RWPE1 (cell line): ENCODE measurements at places on chromosomes 6 and 20.

GRCh38 chr20:21368791-21369190 is 28.5 kb downstream of the NKX2-4 start:
- no peak for DNase-seq

- no peak for DNase-seq
Measured at GRCh38 chr6:45486736-45487135, 109.0 kb upstream of the SUPT3H start.

GRCh38 chr6:40302856-40303454 is 284.2 kb downstream of the LRFN2 start:
- DNase-seq = no peak

DNA sequence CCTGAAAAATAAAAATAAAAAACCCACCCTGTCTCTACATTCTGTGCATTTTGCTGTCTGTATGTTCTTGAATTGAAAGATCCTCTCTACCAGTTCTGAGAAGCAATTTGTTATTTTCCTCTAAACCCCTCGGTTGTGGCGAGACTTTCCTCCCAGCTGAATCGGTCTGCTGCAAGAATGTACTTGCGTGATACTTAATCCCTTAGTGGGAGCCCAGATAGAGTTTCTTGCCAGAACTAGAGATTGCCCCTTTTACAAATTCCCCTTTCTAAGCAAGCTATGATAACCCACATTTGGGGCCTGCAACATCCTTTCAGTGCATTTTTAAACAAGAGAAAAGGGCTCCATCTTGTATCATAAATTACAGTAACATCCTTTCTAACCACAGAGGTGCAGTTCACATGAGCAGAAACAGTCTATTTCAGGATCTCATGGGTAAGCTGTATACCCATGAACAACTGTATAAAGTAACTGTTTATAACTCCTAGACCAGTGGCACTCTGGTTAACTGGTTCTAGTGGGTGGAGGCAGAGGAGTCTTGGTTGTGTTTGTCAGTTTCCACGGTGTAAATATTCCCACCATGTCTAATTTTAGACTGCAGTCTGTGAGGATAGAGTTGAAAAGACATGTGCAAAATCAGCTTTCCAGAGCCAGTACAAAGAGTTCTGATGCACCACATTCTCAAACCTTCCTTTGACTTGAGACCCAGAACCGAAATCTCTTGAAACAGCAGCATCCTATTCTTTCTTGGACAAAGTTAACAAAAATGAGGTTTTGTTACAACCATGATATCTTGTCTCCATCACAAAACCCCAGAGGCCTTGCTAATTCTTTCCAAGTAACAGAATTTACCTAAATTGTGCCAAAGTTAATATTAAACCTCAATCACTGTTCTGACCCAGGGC is 113.1 kb upstream of the ZNF217 start:
- no peak for DNase-seq

DNA sequence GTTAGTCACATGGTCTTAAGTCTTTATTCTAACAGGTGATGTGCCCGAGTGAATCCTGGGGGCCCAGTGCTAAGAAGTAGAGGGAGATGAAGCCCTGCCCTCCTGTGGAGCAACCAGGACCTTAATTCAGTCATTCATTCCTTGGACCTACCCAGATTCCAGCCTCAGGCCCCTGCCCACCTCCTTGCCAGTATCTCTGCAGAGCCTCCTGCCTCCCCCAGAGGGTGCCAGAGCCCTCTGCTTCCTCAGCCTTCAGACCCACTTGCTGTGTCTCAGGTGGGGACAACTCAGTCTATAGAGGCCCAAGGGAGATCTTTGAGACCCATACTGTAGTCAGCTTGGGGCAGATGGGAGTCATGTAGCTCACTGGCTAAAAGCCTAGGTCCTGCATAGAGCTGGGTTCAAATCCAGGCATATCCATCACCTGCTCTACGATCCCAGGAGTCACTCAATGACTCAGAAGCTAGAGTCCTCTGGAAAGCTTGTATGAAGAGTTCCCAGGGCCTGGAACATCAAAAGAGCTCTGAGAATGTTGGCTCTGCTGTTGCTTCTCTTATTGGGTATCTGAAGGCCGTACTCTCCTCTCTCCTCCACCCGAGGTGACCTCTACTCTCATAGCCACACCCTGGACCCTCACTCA is 3.9 kb upstream of the SIGLEC1 start:
- DNase-seq = peak; percentile 52
